Tongue (tissue), 3 donors: ENCODE measurements at places on chromosomes 2 and 18. TPM values are rescaled to one million over a fixed set of nuclear protein-coding genes. Genes with fewer than 3 reads are reported as not detected.

GRCh38 chr18:49756671-49757362 lies 56.5 kb downstream of the ACAA2 start:
- DNase-seq, result no peak

DNA sequence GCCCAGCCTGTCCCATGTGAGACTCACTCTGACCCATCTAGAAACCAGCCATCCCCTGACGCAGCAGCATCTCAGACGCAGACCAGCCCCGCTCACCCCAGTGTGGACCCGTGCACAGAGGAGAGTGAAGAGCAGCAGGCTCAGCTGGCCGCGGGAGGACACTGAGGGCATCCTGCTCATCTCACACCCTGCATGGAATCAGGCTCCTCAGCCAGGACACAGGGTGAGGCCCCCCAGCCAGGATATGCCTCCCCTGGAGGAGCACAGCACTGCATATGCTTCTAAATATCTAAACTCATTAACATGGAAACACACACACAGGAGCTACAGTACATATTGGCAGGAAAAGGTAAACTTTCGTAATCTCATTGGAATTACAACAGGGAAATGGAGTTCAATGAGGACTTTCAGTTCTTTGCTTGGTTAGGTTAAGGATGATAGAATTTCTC lies 34.4 kb downstream of the NEMP2 start:
- peak; percentile 17 for DNase-seq

FOXD4L1 gene
- not detected for total RNA-seq

DNA sequence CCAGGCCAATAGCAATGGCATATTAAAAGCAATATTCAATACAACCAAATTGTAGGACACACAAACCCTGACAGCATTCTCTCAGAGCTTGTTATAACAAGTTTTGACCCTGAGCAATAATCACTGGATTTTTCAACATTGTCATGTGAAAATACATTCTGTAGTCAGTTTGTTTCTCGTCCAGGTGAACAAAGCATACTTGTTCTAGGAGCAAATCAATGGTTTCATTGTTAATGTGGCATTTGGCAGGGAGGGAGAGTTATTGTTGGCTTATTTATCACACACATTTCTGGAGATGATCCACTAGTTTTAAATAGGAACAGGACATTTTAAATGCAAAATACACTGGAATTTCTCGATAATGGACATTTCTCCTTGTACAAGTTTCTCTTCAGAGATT lies 69.9 kb upstream of the L3MBTL4 start:
- DNase-seq, result no peak

- no peak for DNase-seq
Measured at GRCh38 chr2:183014005-183014404, 24.3 kb downstream of the NCKAP1 start.

DNA sequence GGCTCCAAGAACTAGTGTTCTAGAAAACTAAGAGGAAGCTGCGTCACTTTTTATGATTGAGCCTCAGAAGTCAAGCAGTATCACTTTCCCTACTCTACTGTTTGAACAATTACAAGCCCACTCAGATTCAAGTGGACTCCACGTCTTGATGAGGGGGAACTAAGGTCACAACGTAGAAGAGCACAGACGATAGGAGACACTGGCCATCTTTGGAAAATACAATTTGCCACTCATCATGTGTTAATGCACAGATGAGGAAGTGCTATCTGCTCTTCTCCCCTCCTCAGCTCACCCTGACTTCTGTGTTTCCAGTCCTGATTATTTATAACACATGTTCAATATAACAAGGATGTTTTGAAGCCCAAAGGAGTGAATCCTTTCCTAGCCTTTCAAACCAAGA lies 76.1 kb upstream of the CYP1B1 start:
- no peak for DNase-seq

DNA sequence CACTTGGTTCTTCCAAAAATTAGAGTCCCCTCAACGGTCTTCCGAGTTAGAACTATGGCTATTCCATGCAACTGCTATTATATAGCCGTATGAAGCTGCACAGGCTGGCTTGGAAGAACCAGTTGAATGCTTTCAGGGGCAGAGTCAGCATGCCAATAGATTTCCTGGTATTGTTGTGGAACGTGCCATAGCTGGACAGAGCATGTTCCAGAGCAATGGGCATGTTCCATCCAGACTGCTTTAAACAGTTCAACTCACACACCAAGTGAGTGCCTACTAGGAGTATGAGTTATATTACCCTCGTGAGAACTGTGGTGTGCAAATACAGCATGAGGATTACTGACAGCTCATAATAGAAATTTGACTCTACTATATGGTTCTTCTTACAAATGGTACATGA lies 682.0 kb downstream of the SATB2 start:
- no peak for DNase-seq

GRCh38 chr2:106127776-106128268 lies 66.3 kb downstream of the UXS1 start:
- DNase-seq, result no peak

DNA sequence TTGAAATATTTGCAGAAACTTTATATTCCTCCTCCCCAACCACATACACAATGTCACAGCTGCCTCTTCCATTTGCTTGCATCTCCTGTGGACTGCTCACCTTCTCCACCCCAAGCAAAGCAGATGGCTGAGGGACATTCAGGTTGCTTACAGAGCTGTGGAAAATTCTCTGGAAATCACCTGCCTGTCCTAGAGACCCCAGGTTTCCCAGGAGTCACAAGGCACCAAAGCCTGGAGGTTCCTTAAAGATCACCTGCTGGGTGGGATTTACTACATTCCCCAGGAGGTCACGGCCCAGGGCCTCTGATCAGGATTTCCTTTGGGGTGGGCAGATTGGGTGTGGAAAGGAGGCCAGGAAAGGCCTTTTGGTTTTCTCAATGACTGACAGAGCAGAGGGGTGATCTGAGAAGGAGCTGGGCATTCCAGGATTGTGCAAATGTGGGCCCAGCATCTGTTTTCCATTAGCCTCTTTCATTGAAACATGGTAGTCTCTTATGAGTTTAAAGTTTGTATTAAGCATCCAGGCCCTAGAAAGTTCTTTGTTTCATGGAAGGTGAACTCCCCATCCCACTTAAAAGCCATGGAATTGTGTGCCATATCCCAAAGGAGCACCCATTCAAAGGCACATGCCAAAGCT lies 410.7 kb upstream of the TNP1 start:
- no peak for DNase-seq

UGGT1 gene
- total RNA-seq, result 57.2 TPM

DNA sequence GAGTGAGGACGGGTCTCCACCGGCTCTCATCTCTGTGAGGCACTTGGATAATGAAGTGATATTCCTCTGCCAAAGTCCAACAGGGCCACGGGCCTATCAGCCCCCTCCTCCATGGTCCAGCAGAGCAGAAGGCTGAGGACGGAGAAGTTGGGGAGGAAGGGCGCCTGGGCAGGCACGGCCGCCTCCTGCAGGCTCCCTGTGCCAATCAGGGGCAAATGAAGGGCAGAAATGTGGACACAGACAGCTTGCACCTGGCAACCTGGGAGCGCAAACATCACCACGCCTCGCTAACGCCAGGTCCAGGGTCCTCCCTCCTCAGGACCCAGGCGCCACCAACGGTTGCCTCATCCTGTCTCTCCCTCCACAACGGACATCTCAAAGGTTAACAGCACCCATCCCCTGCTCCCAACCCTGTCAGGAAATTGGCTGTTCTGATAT lies 24.3 kb downstream of the SMAD7 start:
- DNase-seq, result no peak

- peak; percentile 83 for DNase-seq
Measured at GRCh38 chr2:6917071-6917760, at the start of gene RNF144A. Gene RNF144A (plus strand): TSS chr2:6917412. CDS start chr2:6996927, 79,515 bp downstream.

CTLA4 gene
- total RNA-seq, result 1.2 TPM

DNA sequence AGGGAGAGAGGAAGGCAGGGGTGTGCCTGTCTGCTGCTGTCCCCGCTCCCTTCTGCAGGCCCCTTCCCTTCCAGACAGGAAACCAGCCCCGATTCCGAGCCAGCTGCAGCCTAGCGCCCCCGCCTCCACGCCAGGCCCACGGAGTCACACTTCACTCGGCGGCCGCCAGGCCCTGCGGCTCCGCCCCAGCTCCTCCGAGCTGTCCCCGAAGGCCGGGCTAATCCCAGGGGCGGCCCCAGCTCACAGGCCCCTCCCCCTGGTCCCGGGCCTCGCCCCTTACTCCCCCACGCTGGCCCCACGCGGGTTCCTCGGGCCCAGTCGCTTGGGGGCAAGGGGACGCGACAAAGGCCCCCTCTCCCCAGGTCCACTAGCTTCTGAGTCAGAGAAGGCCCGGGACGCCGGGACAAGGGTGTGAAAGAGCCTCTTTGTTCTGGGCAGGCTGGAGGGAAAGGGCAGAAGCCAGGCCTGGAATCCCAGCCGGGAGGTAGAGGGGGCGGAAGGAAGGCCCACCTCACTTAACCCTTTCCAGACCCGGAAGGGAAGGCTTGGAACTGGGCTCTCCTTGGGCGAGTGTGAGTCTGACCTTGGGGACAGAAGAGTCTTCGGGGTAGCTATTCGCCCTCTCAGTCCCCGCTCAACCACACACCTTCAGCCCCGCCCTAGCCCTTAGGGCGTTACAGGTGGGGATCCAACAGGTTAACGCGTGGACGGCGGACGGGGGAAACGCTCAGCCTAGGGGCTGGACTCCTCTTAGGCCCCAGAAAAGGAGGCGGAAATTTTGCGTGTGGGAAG lies 1.2 kb downstream of the RTKN start:
- DNase-seq, result peak; percentile 98

GRCh38 chr2:175004730-175004979 lies 526 bp downstream of the CHN1 start:
- DNase-seq, result no peak

DNA sequence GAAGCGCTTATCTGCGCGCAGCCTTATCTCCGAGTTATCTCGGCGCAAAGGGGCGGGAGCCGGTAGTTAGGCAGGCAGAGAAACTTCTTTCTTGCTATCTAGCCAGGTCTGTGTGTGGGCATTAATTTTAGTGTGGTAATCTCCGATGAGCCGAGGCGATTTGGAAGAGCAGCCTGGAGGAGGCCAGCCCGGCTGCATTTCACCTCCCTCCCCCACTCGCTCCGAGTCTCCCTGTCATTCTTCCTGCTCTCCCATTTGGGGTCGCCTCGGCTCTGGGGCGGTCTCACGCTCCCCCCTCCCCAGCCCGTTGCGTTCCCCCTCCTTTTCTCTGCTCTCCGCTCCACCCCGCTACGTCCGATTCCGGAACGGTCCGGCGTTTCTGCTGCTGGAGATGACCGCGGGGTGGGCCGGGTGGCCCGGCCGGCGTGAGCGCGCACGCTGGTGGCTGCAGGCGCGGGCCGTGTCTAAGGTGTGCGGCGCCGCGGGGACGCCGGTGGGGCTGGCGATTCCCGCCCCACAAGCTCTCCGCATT lies 566 bp downstream of the GATA6 start:
- DNase-seq, result no peak

DNA sequence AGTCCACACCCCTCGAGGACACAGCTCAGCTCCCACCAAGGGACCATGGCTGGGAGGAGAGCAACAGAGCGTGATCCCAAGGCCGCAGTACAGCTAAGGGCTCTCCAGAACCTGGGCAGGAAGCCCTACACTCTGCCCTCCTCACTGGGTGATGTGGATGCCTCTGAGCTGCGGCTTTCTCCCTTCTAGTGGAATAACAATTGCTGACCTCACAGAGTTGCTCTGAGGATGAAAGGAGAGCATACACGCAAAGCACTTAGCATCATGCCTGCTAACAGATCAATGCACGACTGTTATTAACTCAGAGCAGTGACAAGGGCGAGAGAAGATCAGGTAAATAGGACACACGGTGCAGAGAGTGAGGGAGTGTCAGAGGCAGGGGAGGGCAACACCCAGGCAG lies 74.2 kb downstream of the ZFP36L2 start:
- no peak for DNase-seq

- no peak for DNase-seq
Measured at GRCh38 chr2:170189757-170190156, 11.8 kb downstream of the MYO3B start.

DNA sequence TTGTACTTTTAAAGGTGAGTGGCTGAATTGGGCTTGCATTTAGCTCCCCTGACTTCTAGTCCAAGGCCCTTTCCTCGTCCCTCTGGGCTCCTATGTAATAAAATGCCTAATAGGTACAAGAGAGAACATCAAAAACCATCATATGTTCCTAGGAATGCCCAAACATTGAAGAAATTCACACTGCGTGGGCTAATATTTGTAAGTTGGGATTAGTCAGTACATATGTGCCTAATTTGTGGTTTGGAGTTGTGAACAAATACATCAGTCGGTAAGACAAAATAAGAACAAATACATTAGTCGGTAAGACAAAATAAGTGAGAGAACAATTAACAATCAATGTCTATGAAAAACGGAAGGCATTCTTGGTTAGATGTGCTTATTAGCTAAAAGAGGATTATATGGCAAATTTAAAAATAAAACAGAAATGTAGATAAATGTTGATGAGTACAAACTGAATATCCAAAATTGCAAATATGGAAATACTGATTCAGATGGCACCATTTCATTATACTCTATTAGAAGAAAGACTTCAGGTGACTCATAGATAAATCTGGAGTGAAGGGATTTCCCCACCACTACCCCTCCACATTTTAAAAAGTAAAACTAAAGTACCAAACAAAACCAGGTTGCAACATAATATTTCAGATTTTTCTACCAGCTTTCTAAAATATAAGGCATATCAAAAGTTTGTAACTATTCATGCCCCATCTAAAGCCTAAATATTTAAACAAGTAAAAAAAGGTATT lies 325.4 kb downstream of the ZEB2 start:
- no peak for DNase-seq

DNA sequence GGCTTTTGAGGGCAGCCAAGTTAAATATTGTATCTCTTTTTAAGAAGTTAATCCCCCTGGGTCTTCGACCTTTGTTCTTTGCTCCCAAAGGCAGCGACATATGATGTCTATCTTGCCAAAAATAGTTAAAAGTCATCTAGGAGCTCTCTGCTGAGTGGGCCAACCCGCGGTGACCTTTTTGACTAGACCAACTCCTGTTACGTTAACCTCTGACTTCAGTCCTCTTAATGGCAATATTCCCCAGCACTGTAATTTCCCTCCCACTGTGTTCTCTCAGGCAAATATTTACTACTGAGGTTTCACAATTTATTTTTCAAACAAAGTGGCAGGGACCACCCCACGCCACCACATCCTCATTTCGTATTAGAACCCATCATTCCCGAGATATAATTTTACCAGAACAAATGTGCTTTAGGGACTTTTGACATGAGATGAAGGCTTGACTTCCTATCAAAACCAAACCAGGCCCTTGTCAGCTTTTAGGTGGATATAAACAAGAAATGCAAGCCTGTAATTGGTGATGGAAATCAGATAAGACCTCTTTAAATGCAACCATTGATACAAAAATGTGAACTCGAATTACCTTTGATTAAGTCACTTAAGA lies 764.7 kb downstream of the SATB2 start:
- no peak for DNase-seq

GRCh38 chr2:108403494-108403893 lies 25.7 kb downstream of the SULT1C4 start:
- peak; percentile 2 for DNase-seq

DNA sequence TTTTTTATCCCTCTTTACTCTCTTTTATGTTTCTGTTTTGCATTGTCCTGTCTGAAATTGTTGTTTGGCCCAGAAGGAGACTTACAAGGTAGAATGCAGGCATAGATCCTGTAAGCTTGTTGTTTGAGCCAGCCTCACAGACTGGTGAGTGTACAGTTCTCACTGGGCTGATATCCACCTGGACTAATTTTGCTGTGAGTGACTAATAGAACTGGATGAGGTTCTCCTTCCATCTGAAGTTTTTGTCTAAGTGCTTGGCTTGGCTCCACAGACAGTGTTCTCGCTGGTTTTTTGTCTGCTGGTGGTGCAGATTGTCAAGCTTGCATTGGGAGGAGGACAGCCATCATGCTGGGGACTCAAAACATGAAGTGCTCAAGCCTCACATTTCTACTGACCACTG lies 495.7 kb downstream of the TSN start:
- DNase-seq, result no peak

GRCh38 chr2:76667821-76668271 lies 854.3 kb downstream of the LRRTM4 start:
- peak; percentile 84 for DNase-seq

CROCC2 gene
- total RNA-seq, result not detected
